SHP77 treated with DMSO at 0.1 percent for 48 hours (cell line): ENCODE measurements at places on chromosomes 13 and 19.

DNA sequence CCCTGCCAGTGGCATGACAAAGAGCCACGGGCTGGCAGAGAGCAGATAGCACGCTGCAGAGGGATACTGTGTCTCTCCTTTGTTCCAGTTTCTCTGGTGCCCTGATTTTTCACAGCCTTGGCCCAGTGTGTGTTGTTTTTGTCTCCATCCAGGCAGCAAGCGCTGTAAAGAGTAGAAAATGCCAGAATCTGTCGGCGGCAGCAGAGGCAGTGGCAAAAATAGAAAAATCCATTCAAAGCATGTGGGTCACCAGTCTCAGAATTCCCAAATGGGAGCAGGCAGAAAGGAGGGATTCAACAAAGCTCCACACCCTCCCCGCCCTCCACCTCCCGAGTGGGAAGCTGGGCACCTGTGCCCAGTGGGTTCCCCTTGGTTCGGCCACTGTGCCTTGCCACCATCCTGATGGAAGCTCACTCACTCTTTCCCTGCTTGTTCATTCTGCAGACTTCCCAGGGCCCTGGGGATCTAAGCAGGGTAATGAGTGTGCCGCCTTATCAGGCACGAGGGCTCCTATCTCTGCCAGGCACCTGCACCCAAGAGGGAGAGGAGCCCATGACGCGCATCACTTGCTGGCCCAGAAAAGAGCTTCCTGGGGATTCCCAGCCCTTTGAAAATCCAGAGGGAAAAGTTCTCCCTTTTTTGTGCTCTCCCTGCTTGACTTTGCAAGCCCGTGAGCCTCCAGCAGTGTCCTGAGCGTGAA is 416.9 kb downstream of the IRS2 start:
- DNase-seq: no peak

DNA sequence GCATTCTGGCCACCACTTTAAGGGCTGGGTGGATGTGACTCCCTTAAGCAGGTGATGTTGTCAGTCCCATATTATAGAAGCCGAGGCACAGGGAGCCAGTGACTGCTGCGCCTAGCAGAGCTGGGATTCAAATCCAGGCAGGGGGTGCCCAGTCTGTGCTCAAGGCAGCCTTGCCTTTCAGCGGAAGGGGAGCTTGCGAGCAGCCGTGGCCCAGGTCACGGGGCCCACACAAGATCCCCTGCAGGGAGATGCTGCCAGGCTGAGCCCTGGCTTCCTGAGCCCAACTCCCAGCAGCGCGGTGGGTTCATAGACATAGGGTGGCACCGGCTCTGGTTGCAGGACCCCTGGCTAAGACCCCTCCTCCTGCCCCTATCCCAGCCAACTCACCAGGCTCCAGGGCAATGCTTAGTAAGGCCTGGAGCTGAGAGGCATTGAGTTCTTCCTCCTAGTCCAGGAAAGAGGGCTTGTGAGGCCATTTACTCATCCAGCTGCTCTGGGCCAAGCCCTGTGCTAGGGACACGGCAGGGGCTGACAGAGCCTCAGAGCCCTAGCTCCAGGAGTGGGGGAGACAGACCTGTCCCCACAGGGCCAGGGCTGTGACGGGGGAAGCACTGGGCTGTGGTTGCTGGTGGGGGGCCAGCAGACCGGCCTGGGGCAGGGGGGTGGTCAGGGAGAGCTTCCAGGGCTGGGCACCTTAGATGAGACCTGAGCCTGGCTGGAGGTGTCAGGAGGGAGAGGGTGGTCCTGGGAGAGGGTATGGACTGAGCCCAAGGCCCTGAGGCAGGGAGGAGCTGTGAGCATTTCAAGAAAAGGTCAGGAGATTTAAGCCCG is 9.6 kb downstream of the CAPN12 start:
- no peak for DNase-seq

- no peak for DNase-seq
Observed at GRCh38 chr19:13260883-13261653, 110.9 kb downstream of the IER2 start.

DNA sequence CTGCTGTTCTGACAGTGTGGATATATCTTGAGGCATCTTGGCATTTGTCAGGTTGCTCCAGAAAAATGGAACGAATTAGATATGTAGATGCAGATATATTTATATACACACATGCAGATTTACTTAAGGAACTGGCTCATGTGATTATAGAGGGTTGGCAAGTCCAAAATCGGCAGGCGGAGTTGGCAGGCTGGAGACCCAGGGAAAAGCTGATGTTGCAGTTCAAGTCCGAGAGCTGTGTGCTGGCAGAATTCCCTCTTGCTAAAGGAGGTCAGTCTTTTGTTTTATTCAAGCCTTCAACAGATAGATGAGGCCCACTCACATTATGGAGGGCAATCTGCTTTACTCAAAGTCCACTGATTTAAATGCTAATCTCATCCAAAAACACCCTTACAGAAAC is 24.4 kb upstream of the CSNK1A1L start:
- DNase-seq: no peak

GRCh38 chr13:53048880-53049279 is 20.3 kb downstream of the OLFM4 start:
- DNase-seq: no peak

DNA sequence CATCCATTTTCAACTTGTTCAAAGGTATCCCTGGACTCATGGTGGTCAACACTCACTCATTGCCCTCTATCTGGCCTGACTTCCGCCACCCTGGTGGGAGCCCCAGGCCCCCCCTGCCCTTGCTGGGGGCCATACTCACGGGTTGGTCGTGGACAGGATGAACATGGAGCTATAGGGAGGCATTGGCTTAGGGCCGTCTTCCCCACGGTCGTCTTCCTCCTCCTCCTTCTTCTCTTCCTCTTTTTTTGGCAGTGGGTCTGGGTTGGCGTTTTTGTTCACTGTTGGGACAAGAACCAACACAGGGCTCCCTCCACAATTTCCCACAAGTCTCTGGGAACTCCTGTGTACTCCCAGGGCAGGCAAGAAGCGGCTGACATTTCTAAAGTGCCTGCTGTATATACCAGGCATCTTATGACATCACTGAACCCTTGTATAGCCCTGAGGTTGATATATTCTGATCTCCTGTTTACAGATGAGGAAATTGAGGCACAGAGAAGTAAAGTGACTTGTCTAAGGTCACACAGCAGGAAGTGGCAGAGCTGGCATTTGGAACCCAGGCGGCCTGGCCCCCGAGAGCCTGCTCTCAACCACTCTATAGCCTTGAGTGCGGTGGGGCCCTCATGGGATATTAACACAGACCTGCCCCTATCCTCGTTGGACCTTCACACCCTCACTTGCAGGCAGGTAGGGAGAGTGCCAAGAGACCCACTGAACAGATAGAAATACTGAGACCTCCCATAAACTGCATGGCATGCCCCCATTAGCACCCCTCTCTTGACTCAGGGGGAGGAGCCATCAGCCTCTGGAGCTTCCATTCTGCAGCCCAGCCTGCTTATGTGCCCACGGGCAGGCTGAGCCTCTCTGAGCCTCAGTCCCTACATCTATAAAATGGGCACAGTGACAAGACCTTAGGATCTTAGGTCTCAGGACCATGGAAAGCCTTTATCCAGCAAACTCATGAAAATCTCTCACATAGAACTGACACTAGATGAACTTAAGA is 135.0 kb downstream of the IER2 start:
- no peak for DNase-seq
